ENCODE measurements at places on chromosomes 2 and 18.

- peak; percentile 74 for DNase-seq
Measured at GRCh38 chr2:227406177-227407031, 18.7 kb upstream of the SCYGR1 start.

GRCh38 chr2:39558906-39559305 is 106.8 kb upstream of the TMEM178A start:
- no peak for DNase-seq

GRCh38 chr2:220410296-220410695 is 782.9 kb downstream of the SLC4A3 start:
- no peak for DNase-seq

DNA sequence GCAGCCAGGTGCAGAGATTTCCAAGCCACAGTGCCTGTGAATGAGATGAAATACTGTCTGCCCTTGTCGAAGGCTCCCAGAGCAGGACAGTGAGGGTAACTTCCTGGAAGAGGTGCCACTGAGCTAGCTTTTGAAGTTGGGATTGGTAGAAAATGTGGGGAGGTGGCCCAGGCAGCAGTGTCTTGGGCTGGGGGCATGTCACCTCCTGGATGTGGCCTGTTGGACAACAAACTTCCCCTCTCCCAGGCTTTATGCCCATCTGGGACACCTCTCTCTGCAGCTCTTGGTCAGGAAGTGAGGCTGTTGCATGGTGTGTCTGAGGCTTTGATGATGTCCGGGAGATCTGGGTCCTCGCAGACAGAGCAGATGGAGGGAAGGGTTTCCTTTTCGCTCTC is 151.4 kb downstream of the DYSF start:
- DNase-seq: no peak

- no peak for DNase-seq
Measured at GRCh38 chr2:18605115-18605514, 15.7 kb upstream of the NT5C1B start.

All from OCI-M1 (cell line).